ENCODE measurements at places on chromosomes 4 and X. TPM values are rescaled to one million over a fixed set of nuclear protein-coding genes. Genes with fewer than 3 reads are reported as not detected.

DNA sequence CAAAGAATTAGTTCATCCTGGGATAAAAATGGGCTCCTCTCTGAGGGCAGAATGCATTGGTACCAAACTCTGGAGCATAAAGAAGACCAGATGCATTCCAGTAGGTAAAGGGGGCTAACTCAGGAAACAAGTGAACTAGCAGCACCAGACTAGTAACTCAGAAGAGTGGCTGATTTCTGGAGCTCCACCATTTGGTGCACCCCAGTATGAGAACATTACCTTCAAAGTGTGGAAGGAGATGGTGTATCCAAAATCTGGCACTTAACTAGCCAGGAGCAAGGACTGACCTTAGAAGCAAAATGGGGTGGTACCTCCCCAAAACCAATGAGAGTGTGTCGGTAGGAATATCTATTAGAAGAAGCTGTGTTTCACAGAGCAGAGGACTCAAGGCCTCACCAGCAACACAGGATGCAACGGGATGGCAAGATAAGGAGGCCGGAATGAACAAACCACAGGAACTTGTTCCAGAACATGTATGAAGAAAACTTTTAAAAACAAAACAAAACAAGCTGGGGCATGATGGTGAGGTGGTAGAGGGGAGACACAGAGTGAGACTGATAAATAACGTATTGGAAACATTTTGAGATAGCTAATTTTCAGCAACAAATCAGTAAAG, 142.3 kb downstream of the INPP4B start:
- DNase-seq: no peak

DNA sequence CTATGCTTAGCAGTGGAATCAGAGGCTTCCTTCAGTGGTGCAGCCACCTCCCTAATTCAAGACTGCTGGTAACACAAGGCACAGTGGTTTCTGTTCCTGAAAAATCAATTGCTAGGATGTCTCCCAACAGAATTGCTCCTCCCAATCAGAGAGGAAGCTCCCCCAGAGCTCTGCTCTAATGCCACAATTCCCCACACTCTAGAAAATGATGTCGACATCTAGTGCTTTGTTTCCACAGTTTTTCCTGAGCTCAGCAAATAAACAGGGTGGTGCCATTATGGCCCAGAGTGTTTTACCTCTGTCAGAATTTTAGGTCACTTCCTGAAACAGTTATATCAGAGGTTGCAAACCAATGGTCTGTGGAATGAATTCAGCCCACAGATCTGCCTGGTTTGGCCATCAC, 24.7 kb downstream of the TAB3 start:
- no peak for DNase-seq

DNA sequence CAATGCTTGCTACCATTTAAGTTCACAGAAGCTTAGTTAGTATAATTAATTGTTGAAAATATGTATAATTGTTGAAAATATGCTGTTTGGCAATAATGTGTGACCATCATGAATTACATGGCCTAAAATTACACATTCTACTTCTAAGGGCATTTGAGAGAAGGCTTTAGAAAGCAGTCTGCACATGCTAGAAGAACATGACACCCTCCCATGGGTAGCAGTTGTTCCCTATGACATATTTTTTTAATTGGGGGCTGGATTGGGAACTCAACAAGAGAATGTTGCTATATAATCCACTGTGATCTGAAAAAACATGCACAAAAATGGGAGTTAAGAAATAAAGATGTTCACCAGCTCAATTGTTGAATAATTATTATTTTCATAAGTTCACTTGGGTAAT, 331.4 kb downstream of the ARHGAP24 start:
- DNase-seq: no peak

GRCh38 chr4:94621491-94622080, 136.2 kb upstream of the BMPR1B start:
- DNase-seq: no peak

DNA sequence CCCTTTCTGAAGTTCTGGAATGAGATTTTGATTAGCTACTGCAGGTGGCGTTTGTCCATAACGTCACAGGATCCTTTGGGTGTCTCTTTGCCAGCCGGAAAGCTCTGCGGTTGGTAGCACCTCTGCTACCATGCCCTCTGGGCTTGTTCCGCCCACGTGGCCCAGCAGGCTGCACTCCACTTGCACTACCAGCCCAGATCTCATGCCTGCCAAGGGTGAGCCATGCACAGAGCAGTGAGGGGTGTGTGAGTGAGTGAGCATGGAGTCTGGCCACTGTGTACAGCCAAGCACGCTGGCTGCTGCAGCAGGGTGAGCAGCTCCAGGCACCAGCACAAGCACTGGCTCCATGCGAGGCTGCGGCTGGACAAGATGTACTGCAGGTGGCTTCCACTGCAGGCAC, 6.6 kb upstream of the HNRNPD start:
- DNase-seq: no peak

GRCh38 chr4:3021627-3022026, 52.7 kb downstream of the HTT-AS start:
- DNase-seq: no peak

The GPC4 gene
- total RNA-seq: 38.9 TPM

The PNMA5 gene
- total RNA-seq: not detected

The ADH7 gene
- total RNA-seq: not detected

DNA sequence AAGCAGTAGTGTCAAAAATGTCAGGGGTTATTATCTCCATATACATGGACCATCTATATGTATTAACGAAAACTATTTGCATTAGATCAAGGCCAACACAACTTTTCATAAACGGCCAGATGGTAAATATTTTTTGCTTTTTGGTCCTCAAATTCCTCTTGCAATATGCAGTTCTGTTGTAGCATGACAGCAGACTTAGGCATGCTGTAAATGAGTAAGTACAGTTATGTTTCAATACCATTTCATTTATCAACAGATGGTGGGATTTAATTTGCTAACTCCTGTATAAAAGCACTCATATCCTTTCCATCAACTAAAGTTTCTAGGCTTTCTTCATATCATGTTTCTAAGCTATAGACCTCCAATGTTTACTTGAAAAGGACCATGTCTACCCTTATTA, 208.1 kb downstream of the ANKRD50 start:
- DNase-seq: no peak

DNA sequence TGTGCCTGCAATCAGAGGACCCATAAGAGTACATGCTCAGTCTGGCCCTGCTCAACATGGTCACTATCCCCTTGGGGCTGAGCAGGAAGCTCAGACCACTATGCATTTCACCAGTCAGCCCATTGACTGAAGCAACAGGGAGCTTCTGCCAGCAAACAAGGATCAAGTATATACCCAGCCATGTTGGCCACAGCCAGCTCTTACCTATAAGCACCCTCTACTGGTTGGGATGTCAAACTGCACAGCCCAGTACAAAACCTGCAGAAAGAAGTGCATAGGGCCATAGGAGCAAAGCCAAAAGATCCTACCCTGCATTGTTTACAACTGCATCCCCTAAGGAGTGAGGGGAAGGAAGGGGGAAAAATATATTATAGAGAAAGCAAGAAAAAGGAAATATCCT, 214.4 kb upstream of the CPEB2 start:
- no peak for DNase-seq

GRCh38 chr4:73244945-73245601, 13.5 kb downstream of the ANKRD17 start:
- no peak for DNase-seq

The SLC49A3 gene
- 13.9 TPM for total RNA-seq

The HERC5 gene
- total RNA-seq: 4.1 TPM

GRCh38 chr4:168384437-168385141, 66.0 kb upstream of the DDX60 start:
- no peak for DNase-seq

DNA sequence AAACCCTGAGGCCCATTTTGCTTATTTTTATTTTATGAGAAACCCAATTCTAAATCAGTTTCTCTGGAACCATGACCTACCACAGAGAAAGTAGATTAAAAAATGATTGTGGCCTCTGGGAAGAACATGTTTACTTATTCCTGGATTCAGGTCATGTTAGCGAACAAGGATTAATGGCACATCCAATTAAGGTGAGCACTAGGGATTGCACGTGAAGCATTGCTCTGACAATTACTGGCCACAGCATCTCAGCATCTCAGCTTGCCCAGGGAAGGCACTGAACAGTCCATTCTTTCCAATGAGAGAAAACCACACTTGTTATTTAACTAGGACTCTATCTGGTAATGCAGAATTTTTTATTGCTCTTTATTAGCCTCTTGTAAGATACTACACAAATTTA, 119.8 kb downstream of the ZNF330 start:
- DNase-seq: no peak

- no peak for DNase-seq
Measured at GRCh38 chrX:151279161-151279560, 102.8 kb downstream of the GPR50 start.

The APLN gene
- total RNA-seq: 0.20 TPM

The MAGEA12 gene
- not detected for total RNA-seq

DNA sequence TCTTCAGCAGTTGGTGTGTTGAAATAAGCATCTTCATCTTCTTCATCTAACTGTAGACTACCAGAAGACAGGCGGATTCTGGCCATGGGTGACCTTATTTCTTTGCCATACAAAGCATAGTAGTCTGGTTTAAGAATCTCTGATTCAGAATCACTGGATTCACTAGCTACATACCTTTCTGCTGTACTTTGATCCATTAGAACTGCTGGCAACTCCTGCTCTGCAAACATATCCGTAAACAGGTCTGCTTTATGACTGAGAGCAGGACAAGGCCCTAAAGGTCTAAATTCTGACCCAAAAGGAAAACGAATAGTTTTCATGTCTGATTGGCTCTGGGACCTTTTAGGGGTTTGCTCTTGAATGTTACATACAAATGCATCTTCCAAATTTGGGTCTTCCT, 49.9 kb downstream of the FRMD7 start:
- no peak for DNase-seq

The DIPK2B gene
- total RNA-seq: 7.1 TPM

The PABPC4L gene
- total RNA-seq: 1.1 TPM

GRCh38 chrX:29555465-29556091, 659.8 kb upstream of the MAGEB2 start:
- DNase-seq: no peak

GRCh38 chr4:145494666-145495270, 13.1 kb downstream of the SMAD1 start:
- DNase-seq: no peak

DNA sequence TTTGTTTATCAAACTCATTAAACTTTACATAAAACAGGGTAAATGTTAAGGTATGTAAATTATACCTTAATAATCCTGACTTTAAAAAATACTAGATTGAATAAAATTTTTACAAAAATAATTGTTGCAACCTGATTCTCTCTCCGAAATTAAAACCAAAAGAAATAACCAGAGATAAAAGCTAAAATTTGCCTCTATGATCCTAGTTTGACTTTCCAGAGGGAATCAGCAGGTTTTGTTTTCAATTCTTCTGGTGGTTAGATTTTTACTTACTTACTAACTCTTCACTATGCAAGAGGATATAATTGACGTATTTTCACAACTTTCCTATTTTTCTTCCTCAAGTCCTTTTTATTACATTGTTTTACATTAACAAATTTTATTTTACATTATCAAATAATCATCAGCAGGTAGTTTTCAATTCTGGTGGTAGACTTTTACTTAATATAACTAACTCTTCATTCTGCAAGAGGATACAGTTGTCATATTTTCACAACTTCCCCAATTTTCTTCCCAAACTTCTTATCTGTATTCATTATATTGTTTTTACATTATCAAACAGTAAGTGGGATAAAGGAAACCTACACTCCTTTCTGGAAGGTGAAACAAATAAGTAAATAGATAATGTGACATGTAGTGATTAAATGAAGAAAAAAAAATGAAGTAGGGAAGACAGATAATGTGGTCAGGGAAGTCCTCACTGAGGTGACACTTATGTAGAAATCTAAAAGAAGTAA, 52.2 kb downstream of the TBCK start:
- DNase-seq: no peak

The RAB33A gene
- 1.2 TPM for total RNA-seq

DNA sequence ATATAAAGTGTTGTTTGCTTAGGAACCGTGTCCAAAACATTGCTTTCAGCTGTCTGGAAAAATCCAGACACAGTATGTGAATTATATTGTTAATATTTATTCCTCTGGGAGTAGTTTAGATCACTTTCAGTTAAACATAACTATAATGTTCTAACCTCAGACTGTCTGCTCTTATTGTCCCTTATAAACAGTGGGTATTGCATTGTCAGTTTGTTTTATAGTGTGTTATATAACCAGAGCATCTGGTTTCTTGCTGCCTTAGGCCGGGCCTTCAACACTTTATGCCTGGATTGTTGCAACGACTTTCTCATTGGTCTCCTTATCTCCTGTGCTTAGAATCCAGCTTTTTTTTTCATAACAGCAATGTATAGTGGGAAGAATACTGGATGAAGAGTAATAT, 26.4 kb downstream of the ATG4A start:
- no peak for DNase-seq

GRCh38 chrX:40018041-40018440, 79.7 kb downstream of the BCOR start:
- DNase-seq: no peak

DNA sequence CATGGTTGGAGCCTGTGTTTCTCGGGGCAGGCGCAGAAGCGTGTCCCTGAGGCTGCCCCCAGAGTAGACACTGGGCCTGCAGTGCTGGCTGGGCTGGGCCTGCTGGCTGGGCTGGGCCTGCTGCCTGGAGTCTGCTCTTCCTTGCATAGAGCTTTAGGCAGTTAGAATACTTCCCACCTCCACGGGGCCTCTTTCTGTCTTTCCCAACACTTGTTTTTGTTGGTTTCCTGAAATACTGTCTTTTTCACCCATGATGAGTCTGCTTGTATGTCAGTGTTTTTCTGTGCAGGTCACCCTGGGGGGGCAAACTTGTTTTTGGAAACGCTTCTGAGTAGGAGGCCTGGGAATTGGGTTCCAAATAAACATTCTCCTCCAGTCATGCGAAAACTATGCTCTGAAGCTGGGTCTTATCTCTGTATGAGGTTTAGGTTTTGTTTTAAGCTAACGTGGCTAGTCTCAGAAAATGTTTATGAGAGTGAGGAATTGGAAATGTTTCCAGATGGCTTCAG, 32.2 kb downstream of the TRMT44 start:
- DNase-seq: peak; percentile 57

The UBA1 gene
- total RNA-seq: 252 TPM

GRCh38 chr4:181548873-181549575, 694.2 kb upstream of the TENM3 start:
- no peak for DNase-seq

The OPRPN gene
- total RNA-seq: not detected

GRCh38 chr4:65392488-65392887, 277.8 kb downstream of the EPHA5 start:
- no peak for DNase-seq

The RBMXL3 gene
- not detected for total RNA-seq

- DNase-seq: no peak
Measured at GRCh38 chr4:108045687-108046024, 56.0 kb downstream of the HADH start.

All from mucosa of gallbladder (tissue), 1 donor.